ENCODE measurements at places on chromosomes 2 and 18. TPM values are rescaled to one million over a fixed set of nuclear protein-coding genes. Genes with fewer than 3 reads are reported as not detected.

XIRP2 gene
- 0.13 TPM for polyA plus RNA-seq

SERPINB11 gene
- polyA plus RNA-seq: not detected

CDH2 gene
- polyA plus RNA-seq: 4.1 TPM

DSG4 gene
- not detected for polyA plus RNA-seq

TET3 gene
- polyA plus RNA-seq: 18.3 TPM

NAPG gene
- polyA plus RNA-seq: 30.0 TPM

SNED1 gene
- polyA plus RNA-seq: 60.3 TPM

ACTG2 gene
- polyA plus RNA-seq: 65.1 TPM

CLASP1 gene
- polyA plus RNA-seq: 46.7 TPM

CPLX4 gene
- polyA plus RNA-seq: not detected

GRB14 gene
- 68.9 TPM for polyA plus RNA-seq

PLA2R1 gene
- 7.1 TPM for polyA plus RNA-seq

ZBTB7C gene
- 1.7 TPM for polyA plus RNA-seq

IL36B gene
- not detected for polyA plus RNA-seq

TMEM163 gene
- polyA plus RNA-seq: 13.6 TPM

ZNF396 gene
- polyA plus RNA-seq: 3.8 TPM

ACKR3 gene
- 38.1 TPM for polyA plus RNA-seq

RAX gene
- polyA plus RNA-seq: not detected

RIOK3 gene
- polyA plus RNA-seq: 66.2 TPM

CYP1B1 gene
- polyA plus RNA-seq: 1.4 TPM

SLC35F6 gene
- 9.3 TPM for polyA plus RNA-seq

TTL gene
- polyA plus RNA-seq: 44.3 TPM

PLEKHH2 gene
- 342 TPM for polyA plus RNA-seq

GKN2 gene
- polyA plus RNA-seq: 1.8 TPM
